ENCODE measurements at places on chromosomes 4 and X.

GRCh38 chr4:20326460-20326859 is 74.8 kb downstream of the SLIT2 start:
- DNase-seq = no peak

DNA sequence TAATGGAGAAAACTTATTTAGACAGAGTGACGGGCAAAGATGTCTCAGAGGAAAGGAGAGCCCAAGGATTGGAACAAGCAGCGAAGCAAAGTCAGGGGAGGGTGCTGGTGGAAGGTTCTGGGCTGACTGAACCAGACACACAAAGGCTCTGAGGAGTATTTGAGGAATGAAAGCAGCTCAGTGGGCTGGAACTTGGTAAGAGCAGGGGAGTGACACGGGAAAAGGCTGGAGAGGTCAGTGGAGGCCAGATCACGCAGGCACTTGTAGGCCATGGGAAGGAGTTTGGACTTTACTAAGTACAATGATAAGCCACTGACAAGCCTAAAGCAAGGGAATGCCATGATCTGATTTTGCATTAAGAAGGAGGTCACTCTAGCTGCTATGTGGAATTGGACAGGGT is 71.4 kb downstream of the TSC22D3 start:
- no peak for DNase-seq

DNA sequence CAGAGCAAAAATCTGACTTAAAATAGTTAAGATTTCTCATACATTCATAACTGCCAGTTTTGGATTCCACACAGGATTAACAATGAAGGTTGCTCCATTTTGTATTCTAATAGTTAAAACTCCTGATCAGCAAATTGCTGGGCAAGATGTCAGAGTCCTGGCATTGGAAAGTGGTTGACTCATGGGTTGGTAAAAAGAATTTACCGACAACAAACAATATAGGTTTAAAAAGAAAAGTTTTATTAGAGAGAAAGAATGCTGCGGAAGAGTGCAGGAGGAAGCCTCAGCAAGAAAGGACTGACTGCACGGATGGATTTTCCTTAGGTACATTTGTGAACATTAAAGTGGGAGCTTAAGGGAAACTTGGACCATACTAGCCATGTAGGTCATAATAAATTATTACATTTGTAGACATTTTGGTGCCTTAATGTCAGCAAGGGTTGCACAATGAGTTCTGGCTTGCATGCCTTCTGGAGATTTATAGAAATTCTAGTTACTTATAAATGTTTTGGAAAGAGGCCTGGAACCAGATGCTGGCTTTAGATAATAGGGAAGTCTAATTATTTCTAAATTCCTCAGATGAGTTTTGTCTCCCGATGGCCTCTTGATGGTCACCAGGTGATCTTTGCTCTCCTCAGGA is 25.4 kb upstream of the IL2 start:
- peak; percentile 59 for DNase-seq

DNA sequence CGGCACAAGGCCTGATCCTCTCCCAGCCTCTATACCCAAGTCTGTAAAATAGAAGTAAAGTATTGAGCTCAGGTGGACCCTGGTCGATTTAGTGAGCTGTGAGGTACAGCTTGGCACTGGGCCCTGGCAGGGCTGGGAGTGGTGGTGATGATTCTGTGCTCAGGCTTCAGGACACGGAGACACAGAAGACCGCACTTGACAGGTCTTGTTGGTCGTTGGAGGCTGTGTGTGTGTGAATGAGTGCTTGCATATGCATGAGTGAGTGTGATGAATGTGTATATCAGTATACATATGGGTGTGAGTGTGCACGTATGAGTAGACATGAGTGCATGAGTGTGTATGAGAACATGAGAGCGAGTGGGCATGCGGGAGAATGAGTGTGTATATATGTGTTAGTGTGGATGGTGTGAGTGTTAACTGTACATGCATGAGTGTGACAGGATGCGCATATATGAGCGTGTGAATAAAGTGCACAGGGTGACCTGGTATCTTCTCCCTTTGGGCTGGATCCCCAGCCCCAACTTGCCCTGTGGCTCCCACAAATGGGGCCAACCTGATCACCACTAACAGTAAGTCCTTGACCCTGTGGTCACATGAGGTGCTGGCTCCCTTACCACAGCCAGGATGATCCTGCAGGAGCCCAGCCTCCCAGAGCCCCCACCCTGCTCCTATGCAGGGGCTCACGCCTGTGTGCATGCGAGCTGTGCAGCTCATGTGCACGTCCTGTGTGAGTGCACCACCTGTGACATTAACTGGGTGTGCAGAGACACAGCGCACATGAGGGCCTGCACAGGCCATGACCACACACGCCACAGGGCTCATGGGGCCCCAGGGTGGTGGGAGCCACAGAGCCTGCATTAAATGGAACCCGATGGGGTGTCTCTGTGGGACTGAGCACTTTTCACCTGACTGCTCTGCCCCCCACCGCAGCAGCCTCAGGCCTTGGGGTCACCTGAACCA is 20.8 kb downstream of the SH3BP2 start:
- DNase-seq = no peak

- DNase-seq = no peak
Observed at GRCh38 chrX:124209792-124210576, 122.5 kb upstream of the TEX13D start.

GRCh38 chrX:120015145-120016067 is 62.1 kb downstream of the RHOXF2B start:
- no peak for DNase-seq

DNA sequence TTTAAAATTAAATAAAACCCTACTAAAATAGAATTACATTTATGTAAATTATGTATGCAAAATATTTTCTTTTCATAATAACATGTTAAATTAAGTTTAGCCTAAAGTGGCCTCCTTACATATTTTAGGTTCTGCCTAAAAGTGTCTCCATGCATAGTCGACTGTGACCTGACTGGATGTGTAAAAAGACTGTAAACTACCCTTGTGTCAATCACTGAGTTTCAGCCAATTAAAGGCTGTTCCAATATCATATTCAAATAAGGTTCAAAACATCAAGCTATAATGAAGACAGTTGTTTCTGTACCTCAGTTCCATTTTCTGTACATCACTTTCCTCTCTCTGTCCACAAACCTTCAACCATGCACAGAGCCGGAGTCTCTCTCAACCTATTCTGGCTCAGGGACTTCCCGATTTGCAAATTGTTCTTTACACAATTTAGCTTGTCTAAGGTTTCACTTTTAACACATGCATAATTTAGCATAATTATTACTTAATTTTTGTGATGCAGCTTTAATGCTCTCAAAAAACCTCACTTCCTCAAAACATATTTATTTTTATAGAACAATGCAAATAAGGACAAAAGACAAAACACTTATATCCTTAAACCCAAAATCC is 60.1 kb downstream of the SH3RF1 start:
- no peak for DNase-seq

DNA sequence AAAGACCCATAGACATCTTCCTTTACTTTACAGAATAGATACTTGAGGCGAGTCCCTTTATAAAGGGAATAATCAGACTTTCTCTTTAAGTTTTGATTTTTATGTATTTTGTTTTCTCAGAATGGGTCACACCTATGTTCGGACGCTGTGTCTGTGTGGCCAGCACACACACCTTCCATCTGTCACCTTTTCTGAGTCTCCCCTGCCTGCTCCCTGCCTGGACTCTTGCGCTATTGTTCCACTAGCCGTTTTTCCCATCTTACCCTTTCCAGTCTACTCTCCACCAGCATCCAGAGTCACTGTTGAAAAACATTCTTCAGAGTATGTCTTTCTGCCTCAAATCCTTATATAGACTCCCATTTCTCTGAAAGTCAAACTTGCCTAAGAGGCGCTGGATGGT is 236.1 kb downstream of the MAML3 start:
- DNase-seq = no peak

DNA sequence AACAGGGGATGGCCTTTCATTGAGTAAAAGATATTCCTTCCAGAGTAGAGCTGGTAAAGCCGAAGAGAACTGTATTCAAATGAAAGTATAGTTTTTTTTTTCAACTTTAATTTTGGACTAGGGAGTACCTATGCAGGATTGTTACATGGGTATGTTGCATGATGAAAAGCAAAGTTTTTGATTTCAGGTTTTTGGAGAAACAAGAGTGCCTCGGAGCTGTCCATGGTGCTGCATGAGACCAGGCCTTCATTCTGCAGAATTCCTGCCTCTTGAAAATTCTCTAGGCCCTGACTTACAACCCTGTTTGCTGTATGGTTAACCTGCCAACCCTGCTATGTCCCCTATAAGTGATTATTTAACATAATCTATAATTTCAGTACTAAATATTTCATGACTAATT is 1065.7 kb upstream of the FTHL17 start:
- no peak for DNase-seq

GRCh38 chr4:145909773-145910172 is 28.9 kb downstream of the ZNF827 start:
- no peak for DNase-seq

GRCh38 chrX:120242813-120243212 is 7.8 kb upstream of the ZBTB33 start:
- DNase-seq = no peak

DNA sequence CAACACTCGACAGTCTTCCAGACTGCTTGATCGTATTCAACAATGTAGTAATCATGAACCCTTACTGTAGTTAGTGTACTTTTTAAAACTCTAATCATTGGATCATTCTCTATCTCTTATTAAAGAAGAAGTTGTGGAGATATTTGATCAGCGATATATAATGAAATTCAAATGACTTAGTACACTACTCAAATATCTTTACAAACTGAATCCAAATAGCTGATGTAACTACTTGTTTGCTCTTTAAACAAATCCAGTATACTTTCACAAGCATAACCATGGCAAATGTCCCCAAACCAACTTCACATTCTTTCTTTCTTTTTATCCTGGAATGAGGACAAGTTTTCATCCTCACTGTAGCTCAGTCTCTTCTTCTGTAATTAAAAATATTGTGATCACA is 1569.9 kb upstream of the ADGRL3 start:
- no peak for DNase-seq

- DNase-seq = no peak
Observed at GRCh38 chr4:152039023-152039481, 278.2 kb upstream of the GATB start.

GRCh38 chr4:8221985-8222384 is 22.9 kb downstream of the SH3TC1 start:
- DNase-seq = no peak

- DNase-seq = no peak
Observed at GRCh38 chr4:76354517-76355473, 48.3 kb downstream of the STBD1 start.

GRCh38 chr4:90824266-90825150 is 697.3 kb downstream of the CCSER1 start:
- no peak for DNase-seq

DNA sequence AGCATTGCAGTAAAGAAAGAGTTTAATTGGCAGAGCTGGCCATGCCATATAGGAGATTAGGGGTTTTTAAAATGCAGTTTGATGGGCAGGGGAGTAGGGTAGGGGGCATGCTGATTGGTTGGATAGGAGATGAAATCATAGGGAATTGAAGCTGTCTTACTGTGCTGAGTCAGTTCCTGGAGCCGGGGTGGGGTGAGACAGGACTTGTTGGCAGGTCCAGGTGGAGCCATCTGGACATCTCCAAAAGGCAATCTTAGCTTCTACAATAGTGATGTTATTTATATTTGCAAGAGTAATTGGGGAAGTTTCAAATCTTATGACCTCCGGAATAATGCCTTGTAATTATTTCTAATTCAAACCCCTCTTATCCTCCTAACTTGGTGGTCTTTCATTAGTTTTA is 32.4 kb upstream of the PGM2 start:
- DNase-seq = no peak

GRCh38 chr4:44256414-44256813 is 192.2 kb downstream of the KCTD8 start:
- DNase-seq = no peak

GRCh38 chr4:72486991-72487390 is 82.0 kb downstream of the ADAMTS3 start:
- no peak for DNase-seq

DNA sequence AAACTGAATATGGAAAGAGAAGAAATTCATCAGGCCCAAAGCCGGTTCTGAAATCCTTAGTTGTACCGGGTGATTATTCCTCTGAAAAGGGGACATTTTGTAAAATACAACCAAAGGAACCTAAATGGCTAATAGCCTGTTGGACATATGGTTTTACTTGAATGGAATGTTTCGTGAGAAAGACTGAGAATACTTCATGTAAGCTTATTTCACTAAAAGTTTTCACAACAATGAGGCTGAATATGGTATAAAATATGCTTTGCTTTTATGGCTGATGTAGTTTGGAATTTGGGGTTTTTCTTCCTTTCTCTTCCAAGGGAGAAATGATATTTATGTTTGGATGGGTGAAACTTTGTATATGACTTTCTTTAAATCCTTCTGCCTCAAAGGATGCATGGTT is 2.7 kb downstream of the GRIA3 start:
- DNase-seq = no peak

GRCh38 chrX:15739886-15740285 is 1.8 kb downstream of the CA5B start:
- no peak for DNase-seq

- no peak for DNase-seq
Observed at GRCh38 chr4:67702166-67702565, 1.2 kb upstream of the UBA6 start.

GRCh38 chr4:8433136-8433535 is 7.4 kb downstream of the ACOX3 start:
- no peak for DNase-seq

DNA sequence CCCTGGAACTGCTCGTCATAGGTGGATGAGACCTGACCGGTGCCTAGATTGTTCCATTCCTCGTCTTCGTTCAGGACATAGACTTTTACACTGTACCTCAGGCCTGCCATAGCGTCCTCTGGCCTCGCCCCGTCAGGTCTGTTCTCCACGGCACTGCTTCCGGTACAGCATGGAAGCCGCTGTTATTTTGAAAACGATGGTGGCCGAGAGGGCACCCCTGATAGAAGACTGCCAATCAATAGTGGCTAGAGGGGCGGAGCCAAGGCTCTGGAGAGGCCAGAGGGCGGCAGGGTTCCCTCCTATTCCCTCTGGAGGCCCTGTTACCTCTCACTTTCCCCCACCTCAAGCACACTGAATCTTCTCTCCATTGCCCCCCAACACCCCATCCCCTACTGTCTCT is at the start of gene PPP4R3C:
Gene PPP4R3C (minus strand): TSS at position 155 of the 400 bp plus-strand sequence. CDS start 45 bp downstream, at position 110.
- DNase-seq = no peak

GRCh38 chr4:985123-985830 is 1.6 kb upstream of the IDUA start:
- DNase-seq = no peak

- DNase-seq = no peak
Observed at GRCh38 chr4:15914736-15915135, 23.8 kb downstream of the FGFBP1 start.

GRCh38 chr4:179894066-179894778 is 2349.0 kb upstream of the TENM3 start:
- DNase-seq = no peak

- DNase-seq = no peak
Observed at GRCh38 chr4:110055158-110055768, 142.6 kb downstream of the EGF start.

DNA sequence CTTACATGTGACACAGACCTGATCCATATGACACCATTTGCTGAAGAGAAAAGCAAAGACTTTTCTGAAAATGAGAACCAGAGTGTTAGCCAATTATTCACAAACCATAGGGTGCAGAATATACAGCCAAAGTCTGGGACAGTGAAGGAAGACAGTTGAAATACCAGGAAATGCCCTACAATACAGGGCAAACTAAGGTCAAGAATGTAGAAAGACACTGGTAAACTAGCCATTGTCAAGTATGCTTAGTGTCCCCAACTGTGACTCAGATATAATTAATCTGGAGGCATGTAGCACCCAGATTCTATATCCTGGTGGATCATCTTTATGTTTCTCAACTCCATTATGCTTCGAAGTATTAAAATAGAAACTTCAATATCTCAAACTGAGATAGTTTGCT is 200.9 kb upstream of the FSTL5 start:
- no peak for DNase-seq

GRCh38 chr4:88750369-88750768 is 52.7 kb upstream of the NAP1L5 start:
- DNase-seq = no peak
